ENCODE measurements at places on chromosomes 6 and 20. TPM values are rescaled to one million over a fixed set of nuclear protein-coding genes. Genes with fewer than 3 reads are reported as not detected.

Gene RSPO3
- 76.6 TPM for total RNA-seq

Gene HNF4A
- total RNA-seq: 15.1 TPM

Gene ZNF334
- not detected for total RNA-seq

Gene LAMA5
- total RNA-seq: 260 TPM

Gene PKIG
- 40.7 TPM for total RNA-seq

Gene KCNG1
- 25.0 TPM for total RNA-seq

Gene GRM4
- total RNA-seq: 0.21 TPM

Gene ATAT1
- total RNA-seq: 4.4 TPM

Gene CDSN
- 0.05 TPM for total RNA-seq

Gene LST1
- 0.36 TPM for total RNA-seq
